CD4-positive, alpha-beta T cell treated with Interferon gamma for 1 hour (primary cell): ENCODE measurements at places on chromosomes 5 and 9.

DNA sequence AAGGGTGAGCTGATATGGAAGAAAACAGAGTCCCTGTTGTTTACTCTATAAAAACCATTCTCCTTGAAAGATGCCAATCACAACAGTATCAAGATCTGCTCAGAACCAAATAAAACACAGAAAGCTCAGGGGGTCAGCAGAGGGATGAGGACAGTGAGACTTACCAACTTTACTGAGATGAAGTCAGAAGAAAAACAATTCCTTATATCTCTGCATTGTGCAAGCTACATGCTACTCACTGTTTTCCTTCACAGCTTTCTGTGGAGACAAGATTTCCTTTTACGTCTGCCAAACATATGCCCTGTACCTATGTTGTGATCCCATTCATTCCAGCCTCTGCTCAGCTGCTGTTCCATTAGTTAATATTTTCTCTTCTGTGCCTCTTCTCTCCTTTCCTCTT, 185.6 kb downstream of the TSSK1B start:
- no peak for DNase-seq

GRCh38 chr9:135581636-135582426, 20.3 kb downstream of the PAEP start:
- DNase-seq, result no peak

- no peak for DNase-seq
These were observed 2.2 kb downstream of the BARX1 start for GRCh38 chr9:93952784-93953495.

DNA sequence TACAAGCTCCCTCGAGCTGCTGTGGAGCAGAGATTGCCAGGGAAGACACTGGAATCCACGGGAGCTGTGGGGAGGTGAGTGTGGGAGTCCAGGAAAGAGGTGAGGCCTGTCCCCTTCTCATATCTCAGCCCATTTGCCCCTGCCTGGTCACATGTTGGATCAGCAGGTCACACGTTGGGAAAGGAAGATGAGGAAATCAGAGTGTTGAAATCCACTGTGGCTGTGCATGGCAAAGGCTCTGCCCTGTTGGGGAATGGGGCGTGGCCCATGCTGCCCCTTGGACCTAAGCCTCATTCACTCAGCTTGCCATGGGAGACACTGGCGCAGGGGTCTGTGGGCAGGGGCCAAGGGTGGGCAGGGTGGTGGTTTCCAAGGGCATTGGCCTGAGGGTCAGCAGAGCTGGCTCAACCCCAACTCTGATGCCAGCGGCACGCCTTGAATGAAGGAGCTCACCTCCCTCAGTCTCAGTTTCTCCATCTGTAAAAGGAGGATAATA, 85.4 kb upstream of the CPEB4 start:
- peak; percentile 53 for DNase-seq

DNA sequence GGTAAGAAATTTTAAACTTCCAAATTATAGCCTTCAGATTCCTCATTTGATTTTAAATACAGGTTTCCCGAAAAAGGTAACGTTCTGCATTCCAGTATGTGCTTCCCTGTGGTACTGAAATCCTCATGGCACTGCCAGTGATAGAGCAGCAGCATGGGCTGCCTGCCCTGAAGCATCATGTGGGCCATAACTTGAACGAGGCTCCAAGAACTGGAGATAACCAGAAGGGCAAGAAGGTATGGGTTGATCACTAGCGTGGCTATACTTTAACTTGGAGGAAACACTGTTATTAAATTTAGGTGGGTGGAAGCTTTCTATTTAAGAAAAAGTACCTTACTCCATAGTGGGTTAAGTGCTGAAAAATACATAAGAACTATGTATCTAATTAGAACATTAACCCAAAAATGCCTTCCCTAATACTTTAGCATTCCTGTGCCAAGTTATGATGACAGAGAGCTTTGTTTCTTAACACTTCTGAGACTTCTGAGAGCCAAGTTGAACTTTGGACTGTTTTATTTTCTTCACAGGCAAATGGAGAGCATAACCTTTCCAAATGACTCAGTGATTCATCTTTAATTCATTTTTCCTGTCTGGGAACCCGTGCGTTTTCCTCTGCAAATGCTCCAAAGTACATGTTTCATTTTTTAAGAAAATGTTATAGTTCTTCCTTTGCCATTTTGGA, 191.5 kb upstream of the GNA14 start:
- DNase-seq, result no peak

- no peak for DNase-seq
These were observed 39.9 kb upstream of the RNF130 start for GRCh38 chr5:180111273-180112002.

- no peak for DNase-seq
These were observed 51.6 kb upstream of the SARDH start for GRCh38 chr9:133789778-133790177.

- no peak for DNase-seq
These were observed 491.2 kb downstream of the PSAT1 start for GRCh38 chr9:78788101-78788500.

- no peak for DNase-seq
These were observed 27.0 kb downstream of the AQP7 start for GRCh38 chr9:33375238-33375840.

DNA sequence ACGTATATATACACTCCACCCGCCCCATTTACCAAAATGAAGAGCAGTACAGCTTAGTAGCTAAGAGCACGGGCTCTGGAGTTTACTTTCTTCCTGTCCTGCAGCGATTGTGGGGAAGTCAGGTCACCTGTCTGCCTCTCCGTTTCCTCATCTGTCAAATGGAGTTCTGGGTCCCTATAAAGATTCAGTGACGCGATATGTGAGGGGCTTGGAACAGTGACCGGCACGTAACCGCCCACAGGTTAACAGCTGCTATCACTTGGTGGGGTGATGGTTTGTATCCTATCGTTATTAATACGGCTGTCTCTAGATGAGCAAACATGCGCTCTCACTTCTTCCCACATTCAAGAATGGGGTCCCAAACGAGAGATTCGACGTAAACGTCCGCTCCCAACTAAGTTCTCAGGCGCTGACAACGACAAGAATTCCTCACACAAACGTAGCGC, 426 bp downstream of the FAM114A2 start:
- DNase-seq, result peak; percentile 38

GRCh38 chr5:136890431-136891148, 525.2 kb upstream of the TRPC7 start:
- DNase-seq, result no peak

GRCh38 chr5:11905206-11905605, 960 bp upstream of the CTNND2 start:
- no peak for DNase-seq
